ENCODE measurements at places on chromosomes 3 and 15.

DNA sequence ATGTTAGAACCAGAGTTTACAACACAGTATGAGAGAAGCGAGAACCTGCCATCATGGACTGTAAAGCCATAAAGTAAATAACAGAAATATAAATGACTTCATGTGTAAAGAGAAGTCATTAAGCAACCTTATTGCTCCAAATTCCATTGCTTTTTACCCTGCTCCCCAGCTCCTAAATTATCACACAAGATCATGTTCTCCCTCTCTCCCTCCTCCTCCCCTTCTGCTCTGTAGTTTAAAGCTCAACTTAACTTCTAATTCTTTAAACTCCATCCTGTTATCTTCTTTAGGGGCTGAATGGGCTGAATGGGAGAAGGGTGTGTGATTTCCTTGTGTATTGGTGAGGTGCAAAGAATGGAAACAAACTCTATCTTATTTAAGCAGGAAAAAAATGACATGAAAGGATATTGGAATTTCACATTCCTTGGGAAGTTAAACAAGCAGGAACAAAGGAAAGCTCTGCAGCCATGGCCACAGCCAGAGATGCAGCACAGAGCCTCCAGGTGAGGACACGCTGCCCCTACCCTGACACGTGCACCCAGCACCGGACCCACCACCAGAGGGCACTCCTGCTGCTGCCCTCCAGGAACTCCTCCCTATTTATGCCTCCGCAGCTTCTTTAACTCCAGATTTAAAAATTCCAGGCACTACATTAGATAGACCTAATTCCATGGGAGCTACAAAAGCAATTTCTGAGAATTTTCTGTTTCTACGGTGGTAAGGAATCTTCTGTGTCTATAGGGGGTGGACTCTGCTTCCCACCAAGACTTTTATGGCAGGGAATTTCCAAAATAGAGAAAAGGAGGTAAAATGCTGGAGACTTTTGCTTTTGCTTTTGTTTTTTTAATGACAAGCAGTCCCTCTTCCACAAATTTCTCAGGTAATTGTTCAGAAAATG lies 76.9 kb upstream of the ABI3BP start:
- DNase-seq: peak; percentile 24

- no peak for DNase-seq
Measured at GRCh38 chr3:18224426-18224825, 200.7 kb downstream of the SATB1 start.

- no peak for DNase-seq
Measured at GRCh38 chr15:57298843-57299550, 77.3 kb upstream of the CGNL1 start.

DNA sequence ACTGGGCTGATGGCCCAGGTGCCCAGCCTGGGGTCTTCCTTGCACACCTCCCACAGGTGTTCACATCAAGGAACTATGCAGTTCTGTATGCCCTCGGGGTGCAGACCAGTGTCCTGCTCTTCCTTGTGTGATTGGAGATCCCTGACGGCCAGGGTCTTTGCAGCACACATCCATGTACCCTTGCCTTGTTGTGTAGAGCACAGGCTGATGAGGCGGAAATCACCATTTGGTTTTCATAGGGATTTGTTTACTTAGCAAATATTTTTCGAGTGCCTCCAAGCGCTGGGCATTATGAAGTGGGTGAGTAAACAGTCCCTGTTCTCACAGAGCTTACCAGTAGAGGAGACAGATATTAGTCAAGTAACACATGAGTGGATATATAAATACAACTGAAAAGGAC lies 209.3 kb upstream of the UMPS start:
- peak; percentile 25 for DNase-seq

- DNase-seq: peak; percentile 84
Measured at GRCh38 chr3:147409143-147410115, at the start of gene ZIC1. Gene ZIC1 (plus strand): TSS chr3:147409365. CDS start chr3:147410113, 748 bp downstream.

DNA sequence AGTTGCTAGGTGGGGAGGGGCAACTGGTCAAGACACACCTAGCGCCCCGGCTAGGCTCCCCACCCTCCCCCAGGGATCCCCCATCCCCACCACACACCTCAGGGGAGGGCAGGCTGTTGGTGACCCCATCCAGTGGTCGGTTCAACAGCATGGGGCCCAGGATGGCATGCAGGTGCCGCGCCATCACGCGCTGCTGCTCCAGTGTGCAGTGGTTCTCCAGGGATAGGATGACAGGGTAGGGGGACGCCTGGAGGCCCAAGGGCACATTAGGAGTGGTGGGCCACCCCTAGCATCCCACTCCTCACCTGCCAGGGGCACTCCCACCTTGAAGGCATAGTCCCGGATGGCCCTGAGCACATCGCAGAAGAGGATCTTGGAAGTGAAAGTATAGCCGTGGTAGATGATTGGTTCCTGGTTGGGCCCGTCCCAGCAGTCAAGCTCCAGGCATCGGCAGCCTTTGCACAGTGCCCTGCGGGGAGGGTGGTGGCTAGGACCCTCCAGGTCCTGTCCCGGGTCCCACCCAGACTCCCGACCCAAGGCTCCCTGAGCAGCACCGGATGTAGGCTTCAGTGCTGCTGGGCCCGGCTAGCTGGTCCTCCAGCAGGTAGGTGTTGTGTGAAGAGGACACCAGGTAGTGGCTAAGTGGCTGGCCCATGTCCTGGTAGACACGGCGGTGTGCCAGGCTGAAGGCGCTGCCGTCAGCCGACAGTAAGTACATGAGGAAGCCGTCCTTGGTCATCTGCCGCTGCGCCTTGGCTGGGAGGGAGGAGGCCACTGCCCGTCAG lies 19.4 kb downstream of the VILL start:
- no peak for DNase-seq

DNA sequence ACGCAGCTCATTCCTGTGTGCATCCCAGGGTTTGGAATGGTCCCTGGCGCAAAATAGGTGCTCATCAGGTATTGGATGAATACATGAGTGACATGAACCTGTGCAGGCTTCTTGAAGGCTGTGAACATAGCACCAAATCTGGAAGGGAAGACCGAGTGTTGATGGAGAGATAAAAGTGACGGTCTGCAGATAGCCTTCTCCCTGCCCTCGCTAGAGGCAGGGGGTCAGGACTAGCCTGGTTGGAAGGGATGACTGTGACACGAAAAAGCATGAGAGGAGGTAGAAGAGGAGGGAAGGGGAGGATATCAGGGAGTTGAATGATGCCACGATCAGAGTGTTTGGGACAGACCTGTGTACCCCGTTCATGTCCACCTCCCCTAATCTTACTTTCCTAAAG lies 267.1 kb downstream of the XXYLT1 start:
- DNase-seq: no peak

Data from H4 (cell line).